ENCODE measurements at places on chromosomes 12 and 14.

DNA sequence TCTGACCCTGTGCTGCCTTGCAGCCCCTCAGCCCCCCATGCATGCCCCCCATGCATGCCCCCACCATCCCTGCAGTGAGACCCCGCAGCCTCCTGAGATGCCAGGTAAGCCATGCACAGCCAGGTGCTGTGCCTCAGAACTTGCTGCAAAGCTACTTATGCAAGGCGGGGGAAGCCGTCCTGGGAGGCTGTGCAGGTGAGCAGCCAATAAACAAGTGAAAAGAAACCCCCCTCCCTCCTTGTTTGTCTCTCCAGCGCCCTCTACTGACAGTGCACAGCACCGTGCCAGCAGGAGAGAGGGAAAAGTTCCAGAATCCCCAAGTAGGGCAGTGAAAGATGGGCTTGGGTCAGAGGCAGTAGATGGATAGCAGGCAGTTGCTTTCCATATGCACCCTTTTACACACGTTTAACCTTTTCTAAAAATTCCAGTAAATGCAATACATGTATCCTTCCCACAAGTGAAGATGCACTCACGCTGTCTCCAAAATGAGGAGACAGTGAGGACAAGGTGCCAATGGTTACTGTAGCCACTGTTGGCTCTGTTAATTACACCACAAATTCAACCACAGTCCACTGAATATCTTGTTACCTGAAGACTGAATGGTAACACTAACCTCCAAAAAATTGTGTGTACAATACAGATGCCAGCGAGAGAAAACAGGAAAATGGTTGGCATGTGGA, 18.0 kb downstream of the TNFAIP2 start:
- no peak for DNase-seq

GRCh38 chr12:53820514-53821306, 68.9 kb upstream of the CISTR start:
- no peak for DNase-seq

DNA sequence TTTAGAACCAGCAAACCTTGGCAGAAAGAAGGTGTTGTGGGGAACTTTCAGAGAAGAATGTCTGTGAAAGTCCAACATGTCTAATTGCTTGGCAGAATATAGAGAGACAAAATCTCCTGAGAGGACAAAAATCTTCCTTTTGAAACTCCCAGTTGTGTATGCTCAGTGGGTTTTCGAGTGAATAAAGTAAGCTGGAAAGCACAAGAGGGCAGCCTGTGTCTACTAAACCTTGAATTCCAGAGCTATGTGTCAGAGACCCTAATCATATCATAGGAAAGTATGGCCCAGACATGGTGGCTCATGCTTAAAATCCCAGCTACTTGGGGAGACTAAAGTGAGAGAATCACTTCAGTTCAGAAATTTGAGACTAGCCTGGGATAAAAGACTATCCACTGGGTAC, 661.2 kb downstream of the SLC16A7 start:
- DNase-seq: no peak

- DNase-seq: no peak
These were observed 1.1 kb upstream of the NDUFA12 start for GRCh38 chr12:95004610-95005009.

GRCh38 chr14:75013290-75013689, 10.6 kb downstream of the EIF2B2 start:
- DNase-seq: no peak

DNA sequence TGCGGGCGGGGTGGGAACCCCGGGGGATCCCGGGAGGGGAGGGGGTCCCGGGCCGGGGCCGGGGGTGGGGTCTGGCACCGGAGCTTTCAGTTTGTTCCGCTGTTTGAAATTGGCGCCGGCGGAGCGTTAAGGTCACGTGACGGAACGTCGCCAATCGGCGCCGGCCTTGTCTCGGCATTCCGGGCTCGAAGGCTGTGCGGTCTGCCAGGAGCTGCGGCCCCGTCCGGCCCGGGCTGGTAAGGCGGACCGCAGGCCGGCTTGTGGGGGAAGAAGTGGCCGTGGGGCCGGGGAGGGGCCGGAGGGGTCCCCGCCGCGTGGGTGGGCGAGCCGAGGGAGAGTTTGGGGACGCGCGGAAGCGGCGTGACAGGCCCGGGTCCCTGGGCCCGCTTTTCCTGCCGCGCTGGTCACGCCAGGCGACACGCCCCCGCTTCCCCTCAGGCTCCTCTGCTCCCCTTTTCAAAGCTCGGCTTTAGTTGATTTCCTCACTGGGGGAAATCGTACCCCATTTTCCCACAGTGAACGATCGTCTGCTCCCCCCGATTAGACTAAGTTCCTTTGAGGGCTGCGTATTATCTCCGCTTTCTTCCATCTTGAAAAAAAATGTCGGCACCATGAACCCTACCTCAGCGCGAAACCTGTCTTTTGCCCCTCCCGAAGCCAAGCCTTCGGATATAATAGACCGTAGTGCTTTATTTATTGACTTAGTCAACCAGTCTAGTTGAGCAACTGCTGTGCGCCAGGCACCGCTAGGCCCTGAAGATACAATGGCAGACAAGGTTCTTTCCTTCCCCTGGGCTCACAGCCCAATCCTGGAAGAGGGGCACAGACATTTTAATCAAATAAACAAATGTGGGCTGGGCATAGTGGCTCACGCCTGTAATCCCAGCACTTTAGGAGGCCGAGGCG, at the start of the genes FOXM1 and RHNO1:
Gene FOXM1, minus strand, starts transcription at position 128 of the 906 bp plus-strand sequence. CDS start 2,696 bp downstream, outside the sequence.
Gene RHNO1, plus strand, starts transcription at position 177 of the 906 bp plus-strand sequence. CDS start 8,144 bp downstream, outside the sequence.
- DNase-seq: peak; percentile 95

DNA sequence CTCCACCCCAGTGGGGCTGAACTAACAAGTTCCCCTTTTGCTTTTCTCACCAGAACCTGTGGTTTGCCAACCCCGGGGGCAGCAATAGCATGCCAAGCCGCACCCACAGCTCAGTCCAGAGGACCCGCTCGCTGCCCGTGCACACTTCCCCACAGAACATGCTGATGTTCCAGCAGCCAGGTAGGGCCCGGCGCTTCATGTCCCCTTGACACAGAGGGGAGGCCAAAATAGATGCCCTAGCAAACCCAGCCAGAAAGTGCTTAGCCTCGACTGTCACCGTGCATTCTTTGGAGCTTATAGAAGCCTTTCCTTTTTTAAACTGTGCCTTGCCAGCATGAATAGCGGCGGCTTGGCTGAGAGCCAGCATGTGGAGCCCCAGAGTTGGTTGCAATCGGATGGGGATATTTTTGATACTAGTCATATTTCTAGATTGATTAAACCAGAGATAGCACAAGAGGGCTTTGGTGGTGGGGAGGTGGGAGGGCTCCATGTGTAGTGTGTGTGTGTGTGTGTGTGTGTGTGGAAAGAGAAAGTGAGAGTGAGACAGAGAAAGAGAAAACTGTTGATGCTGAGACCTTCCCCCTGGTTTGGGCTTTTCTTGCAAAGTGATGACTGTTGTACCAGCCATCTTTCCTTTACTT, 126.1 kb downstream of the GCH1 start:
- DNase-seq: peak; percentile 33

DNA sequence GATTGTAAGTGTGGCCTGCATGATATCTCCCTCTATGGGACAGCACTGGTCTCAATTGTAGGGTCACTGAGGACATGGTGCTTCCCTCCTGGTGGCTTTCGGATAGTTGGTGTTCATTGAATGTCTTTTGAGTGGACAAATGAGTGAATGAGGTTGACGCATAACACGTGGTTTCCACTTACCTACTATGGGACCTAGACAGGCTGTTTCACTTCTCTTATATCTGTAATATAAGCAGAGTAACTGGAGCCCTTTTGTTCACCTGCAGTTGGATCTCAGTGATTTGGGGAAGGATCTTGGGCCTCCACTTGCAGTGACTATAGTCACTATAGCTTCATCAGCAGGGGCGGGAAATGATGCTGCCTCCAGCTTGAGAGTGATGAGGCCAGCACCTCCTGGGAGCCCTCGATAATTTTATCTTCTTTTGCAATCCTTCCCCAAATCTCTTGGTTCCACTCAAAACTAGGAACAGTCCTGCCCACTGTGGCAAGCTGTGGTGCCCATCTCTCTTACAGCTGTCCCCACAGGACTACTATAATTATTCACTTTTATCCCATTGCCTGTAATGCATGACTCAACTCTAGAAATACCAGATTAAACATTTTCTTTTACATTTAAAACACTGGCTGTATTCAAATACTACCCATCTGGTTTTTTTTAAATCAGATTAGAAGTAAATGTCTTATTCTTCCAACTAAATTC, 242.9 kb downstream of the CHST11 start:
- no peak for DNase-seq

DNA sequence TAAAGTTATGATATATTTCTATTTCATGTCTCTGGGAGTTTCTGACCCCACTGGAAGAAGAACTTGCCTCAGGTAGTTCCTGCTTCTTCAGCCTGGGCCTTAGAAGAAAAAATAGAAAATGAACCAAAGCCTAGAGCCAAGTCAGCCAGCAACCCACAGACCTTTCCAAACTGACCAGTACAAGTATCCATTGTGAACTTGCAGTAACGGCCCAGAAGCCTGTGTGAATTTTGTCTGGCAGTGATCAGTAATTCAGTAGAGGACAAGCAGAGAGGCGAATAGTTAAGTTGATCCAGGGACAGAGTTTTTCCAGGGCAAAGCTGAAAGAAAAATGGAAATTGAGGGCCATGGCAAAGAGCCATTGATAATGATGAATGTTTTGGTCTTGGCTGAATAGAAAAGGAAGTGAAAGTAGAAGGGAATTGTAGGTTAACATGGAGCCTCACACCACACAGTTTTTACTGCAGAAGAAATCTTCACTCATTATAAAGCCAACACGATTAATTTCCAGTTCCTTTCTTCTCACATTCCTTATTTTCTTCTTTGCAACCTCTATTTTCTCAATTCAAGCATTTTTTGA, 311.8 kb downstream of the BTG1 start:
- DNase-seq: no peak

- DNase-seq: no peak
These were observed 48.2 kb upstream of the MANSC4 start for GRCh38 chr12:27828196-27828595.

DNA sequence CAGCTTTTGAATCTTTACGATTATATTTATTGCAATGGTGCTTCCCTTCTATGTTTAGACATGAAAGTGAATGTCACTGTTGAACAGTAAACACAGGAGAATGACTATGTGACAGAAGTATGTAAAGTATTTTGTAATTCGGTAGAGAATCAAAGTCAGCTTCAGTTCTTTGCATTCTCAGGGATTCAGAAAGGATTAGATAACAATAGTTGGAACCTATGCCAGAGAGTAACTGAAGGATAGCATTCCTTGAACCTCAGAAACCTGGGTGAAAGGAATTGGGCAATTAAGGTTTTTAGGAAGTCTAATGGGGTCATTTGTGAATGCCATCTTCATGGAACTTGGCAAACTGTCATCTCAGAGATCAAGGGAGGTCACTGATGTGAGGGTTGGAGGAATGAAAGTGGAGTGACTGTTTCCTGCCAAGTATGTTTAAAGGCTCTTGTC, 305.3 kb upstream of the DDHD1 start:
- DNase-seq: no peak

DNA sequence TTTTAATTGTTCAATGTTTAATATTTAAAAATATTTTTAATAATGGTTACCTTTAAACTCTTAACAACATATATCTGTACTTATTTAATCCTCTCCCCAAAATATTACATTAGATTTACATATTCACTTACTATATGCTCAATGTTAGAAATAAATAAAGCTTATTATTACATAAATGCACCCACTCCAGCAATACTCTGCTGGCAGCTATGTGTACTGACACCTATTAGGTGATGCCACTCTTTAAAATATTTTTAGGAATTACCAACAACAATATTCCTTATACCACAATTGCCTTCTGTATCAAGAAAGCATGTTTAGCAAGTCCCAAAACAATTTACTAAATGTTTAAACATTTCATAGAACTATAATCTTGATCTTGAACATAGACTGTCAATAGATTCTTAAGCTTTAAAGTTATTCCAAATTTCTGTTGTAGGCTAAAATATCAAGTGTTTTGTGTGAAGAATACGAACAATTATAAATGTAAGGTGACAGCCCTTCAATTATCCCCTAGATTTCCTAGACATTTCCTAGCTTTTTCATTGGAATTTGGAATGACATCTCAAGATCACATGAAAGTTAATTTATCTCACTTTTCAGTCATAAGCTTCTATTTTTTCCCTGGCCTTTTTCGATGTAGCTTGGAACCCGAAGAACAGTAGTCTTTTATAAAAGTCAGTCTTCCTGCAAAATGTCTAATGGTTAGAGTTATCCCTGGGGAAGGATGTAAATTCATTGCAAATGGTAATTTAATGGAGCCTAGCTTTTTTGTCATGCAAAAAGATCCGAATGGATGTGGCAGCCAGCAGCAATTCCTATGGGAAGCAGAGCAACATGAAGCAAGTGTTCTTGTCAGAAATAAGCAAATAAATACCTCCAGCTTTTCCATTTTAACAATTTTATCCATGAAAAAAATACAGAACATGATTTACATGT, 907.5 kb upstream of the ATXN7L3B start:
- no peak for DNase-seq

- DNase-seq: no peak
These were observed 283.5 kb downstream of the GLT1D1 start for GRCh38 chr12:129136694-129137325.

DNA sequence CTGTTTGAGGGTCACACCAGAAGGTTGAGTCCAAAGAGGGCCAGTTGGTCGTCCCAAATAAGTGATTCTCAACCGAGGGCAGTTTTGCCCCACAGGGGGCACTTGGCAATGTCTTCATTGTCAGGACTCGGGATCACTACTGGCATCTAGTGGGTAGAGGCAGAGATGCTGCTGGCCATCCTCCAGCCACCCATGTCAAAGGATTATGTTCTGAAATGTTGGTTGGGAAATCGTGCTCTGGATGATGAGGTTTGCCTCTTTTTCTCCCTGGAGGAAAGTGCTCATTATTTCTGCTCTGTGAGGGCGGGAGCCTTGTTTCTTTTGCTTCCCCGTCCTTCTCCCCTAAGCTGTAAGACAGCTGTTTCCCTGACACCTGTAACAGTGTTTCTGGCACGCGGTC, 3.6 kb downstream of the ZNF839 start:
- DNase-seq: no peak

DNA sequence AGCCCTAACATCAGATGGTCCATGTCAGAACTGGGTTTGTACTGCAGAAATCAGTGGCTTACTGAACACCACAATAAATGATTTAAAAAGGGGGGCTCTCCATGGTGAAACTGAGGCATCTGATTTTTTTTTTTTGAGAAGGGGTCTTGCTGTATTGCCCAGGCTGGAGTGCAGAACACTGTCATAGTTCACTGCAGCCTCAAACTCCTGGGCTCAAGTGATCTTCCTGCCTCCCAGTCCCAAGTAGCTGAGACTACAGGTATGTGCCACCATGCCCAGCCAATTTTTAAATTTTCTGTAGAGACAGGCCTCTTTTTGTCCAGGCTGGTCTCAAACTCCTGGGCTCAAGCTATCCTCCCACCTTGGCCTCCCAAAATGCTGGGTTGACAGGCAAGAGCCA, 57.4 kb downstream of the RFLNA start:
- DNase-seq: no peak

GRCh38 chr14:32047791-32048190, 29.3 kb upstream of the ARHGAP5 start:
- no peak for DNase-seq

DNA sequence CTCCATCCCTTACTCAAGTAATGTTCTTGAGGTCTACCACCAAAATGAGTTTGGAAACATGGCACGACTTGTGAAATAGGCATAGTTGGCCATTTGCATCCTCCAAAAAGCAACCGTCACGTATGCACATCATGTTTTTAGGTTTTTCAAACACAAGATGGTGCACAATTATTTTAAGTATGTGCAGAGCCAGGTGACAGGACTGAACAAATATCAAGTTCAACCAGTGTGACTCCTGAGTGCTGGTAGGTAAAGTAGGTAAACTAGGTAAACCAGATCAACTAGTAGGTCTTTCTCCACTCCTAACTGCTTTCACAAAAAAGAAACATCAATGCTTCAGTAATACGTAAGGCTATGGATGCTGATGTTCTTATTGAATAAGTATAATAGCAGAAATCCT, 39.1 kb downstream of the FGD6 start:
- no peak for DNase-seq

- no peak for DNase-seq
These were observed 292.1 kb downstream of the GLT1D1 start for GRCh38 chr12:129145381-129145780.

Measured in stimulated activated effector memory CD8-positive, alpha-beta T cell treated with anti-CD3 and anti-CD28 coated beads, Interleukin-12 subunit alpha, Interleukin-12 subunit beta, amount 100 ng/mL, for 72 hours (primary cell).